Nephron progenitor cell (in vitro differentiated cells): ENCODE measurements at places on chromosomes 13 and 19.
A peak's percentile ranks its signal among the peaks of the same experiment; 100 is the strongest.

DNA sequence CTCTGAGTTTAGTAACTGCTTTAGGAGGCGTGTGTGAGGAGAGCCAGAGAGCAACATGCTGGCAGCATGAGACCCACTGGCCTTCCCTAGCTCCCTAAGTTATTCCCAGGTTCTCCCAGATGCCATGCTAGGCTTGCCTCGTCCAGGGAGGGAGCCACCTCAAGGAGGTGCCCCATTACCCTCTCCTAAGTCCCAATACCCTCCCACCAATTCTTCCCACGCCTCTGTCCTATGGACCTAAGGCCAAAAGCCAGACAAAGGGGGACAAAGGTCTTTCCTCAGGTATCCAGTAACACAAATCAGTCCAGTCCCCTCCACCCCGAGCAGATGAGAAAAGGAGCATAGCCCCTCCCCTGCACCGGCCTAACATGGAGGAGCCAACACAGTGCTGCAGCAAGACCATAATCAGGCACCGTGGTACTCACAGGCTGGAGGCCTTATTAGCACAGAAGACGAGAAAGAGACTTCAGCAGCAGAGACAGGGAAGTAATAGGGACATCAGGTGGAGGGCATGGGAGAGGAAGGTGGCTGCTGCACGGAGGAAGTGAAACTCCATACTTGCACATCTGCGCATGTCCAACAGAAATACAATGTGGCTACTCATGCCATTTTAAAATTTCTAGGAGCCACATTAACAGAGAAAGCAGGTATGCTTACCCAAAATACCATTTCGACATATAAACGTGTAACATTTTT is 46.3 kb downstream of the BRD4 start:
- no peak for DNase-seq

- DNase-seq = no peak
Measured at GRCh38 chr19:3073931-3074595, 11.8 kb upstream of the TLE5 start.

GRCh38 chr13:97249796-97250495 is 27.8 kb downstream of the MBNL2 start:
- DNase-seq = no peak

DNA sequence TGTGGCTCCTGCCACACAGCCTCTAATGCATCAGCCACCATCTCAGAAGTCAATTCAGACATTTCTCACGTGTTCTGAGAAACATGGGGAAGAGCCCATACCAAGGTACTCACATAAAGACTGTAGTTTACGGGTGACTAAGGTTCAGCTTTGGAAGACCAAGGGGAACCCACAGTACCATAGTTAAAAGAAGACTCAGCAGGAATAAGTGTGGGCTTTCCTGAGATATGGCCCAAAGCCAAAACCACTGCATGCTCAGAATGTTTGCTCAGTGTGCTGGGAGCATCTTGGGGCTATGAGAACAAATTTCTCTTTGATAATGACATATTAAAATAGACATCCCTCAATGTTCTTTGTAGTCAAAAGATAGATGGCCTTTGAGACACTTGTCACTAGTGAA is 283.8 kb downstream of the DCT start:
- no peak for DNase-seq

DNA sequence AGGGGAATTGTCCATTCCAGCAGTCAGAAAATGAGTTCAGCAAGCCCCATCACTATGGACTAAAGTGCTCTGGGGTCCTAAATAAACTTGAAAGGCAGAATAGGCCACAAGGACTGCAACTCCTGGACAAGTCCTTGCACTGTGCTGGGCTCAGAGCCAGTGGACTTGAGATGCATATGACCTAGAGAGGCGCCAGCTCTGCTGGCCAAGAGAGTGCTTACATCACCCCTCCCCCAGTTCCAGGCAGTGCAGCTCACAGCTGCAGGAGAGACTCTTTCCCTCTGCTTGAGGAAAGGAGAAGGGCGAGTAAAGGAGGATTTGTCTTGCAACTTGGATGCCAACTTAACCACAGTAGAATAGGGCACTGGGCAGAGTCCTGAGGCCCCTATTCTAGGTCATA is 109.5 kb upstream of the WASF3 start:
- no peak for DNase-seq

DNA sequence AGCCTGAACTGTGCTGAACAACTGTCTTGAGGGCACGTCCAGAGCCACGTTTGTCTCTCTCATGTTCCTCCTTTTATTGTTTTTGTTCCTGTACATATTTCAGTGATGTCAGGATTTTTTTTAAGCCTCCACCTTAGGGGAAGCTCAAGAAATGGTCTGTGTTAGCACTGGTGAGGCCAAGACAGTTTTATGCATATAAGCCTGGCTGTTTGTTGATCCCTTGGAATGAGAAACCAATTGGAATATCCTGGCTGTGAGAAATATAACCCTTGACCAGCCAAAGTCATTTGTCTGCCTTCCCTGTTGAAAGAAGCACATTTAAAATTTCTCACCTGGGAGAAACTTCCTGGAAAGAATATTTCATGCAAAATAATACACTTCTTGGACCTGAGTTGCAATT is 115.8 kb downstream of the DNAJC15 start:
- DNase-seq = no peak

DNA sequence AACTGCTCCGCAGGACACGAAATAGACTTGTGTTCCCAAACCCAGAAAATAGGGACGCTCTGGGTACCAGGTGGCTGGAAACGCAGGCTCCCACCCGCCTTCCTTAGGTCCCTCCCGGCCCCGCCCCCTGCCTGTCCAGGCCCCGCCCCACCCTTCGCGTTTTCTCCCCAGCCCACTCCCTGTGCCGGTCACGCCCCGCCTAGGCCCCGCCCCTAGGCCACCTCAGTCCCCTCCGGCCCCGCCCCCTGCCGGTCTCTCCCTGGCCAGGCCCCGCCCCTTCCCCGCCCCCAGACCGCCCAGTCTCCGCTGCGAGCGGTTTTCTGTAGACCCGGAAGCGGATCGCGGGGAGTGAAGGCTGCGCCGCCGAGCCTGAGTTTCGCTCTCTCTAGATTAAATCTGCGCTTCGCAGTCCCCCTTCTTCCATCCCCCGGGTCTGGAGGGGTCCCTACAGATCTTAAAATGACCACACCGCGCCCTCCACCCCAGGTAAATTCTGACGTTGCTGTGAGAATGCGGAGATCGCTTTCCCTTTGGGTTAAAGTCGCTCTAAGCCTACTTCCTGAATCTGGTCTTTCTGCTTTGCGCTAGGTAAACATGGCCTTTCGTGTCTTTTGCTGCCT is 3.7 kb upstream of the ZNF665 start:
- peak; percentile 100 for DNase-seq

DNA sequence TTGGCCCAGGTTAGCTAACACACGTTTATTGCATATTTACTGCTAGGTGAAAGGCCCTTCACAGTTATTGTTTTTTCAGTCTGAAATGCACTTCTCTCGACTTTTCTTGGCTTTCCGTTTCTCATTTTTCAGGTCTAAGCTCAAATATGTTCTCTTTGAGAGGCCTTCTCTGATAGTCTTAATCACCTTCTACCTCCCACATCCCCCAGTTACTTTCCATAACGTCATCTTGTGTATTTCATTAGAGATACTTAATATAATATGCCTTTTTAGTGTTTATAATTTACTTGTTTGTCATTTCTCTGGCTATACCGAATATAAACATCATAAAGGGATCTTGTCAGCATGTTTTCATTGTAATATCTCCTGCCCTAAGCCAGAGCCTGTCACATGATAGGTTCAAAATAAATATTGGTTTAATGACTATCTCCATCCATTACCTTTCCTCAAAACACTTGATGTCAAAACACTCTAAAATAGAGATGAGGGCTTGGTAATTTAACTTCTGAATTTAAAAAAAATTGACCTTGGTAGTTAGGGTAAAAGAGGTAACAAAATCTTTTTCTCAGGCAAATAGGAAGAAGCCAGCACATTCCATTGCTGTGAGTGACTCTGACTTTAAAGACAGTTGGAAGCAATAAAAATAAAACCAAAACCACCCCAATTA is 168.6 kb upstream of the RFC3 start:
- DNase-seq = no peak

DNA sequence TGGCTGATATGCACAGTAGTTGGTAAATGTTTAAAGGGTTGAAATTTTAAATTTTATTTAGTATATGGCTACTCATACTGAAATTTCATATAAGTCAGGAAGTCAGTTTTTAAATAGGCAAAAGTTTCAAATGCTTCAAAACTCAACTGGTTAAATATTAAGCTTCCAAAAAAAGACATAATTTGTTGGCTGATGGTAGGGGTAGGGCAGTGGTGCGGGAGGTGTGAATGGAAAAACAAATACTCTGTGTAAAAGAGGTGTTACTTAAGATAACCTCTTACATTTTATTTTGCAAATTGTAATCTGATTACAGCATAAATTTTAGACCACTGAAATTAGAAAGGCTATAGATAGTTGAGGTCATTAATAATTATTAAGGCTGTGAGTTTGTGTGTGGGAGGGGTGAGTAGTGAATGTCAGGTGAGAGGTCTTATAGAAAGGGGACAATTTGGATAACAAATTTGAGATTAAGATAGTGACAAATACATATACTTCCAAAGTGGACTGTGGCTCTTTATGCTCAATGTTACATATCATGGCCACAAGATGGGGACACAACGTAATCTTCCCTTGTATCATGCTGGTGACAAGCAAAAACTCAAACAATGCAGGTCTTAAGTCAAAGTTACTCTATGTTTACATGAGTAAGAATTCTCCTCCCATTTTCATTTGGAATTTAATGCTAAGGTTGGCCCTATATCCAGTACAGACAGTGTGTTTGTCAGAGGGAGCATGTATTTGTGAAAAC is 36.6 kb upstream of the OXGR1 start:
- DNase-seq = no peak

- peak; percentile 58 for DNase-seq
Measured at GRCh38 chr19:39590265-39590664, 12.1 kb upstream of the LGALS13 start.

GRCh38 chr13:113400621-113401451 is 36.9 kb upstream of the GRTP1 start:
- DNase-seq = no peak

DNA sequence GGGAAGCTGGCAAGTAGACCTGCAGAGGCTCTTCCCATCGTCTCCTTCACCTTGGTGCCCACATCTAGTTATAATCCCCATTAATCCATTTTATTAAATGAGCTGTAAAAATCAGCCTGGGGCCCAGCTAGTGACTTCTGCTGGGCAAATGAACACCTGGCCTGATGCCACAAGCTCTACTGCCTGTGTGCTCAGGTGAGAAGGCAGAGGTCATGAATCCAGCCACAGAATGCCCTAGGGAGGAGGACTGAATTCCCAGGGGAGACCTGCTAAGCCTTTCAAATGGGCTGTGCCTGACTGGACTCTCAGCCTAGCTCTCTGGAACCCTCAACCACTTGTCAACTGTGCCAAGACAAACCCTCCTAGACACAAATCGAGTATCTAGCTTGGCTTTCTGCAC is 74.0 kb downstream of the PDS5B start:
- DNase-seq = no peak

DNA sequence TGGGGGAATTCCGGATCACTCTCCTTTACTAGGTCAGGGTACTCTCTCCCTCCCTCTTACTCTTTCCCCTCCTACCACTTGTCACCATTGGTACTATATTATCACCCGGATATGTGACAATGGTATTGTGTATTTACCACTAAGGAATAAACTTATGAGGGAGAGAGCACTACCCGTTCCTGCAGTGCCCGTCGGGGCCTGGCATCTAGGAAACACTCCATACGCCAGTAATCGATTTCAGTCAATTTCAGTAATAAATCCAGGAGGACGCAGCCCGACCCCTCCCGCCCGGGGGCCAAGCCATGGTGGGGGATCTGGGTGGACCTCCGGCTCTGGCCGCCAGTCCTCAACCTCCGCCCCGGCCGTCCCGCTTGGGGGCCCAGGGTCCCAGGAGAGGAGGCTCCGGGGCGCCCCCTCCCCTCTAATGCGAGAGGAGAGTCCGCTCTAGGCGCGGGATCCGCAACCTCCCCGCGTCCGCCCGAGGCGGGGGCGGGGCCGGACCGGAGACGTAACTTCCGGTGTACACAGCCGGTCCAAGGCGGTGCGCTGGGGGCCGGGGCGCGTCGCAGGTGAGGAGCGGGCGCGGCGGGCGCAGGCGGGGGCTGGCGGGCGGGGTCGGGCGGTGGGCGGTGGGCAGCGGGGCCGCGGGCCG is at the start of gene GARRE1:
TSS of gene GARRE1 (plus strand) at position 509 of the 652 bp plus-strand sequence. CDS start 45,920 bp downstream, outside the sequence.
- DNase-seq = peak; percentile 94

DNA sequence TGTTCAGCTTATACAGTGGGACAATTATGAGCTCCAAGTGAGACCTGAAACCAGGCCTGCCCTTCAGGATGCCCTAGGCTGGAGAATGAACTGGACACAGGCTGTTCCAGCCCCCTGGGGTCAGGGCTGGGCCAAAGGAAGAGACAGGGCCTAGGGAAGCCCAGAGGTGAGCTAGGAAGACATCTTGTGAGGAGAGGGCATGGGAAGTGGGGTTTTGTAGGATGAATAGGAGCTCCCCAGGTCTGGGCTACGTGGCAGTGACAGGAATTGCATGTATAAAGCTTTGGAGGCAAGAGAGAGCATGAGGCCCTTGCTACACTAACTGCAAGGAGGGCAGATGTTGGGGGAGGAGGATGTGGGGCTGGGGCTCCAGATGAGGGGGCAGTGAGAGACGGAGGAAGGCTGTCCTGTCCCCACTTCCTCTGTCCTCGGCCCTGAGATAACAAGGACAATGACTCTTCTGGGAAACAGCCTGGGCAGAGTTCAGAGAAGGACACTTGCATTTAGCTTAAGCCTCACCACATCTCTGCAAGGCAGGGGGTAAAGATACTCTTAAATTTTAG is 1.5 kb upstream of the TBXA2R start:
- no peak for DNase-seq

DNA sequence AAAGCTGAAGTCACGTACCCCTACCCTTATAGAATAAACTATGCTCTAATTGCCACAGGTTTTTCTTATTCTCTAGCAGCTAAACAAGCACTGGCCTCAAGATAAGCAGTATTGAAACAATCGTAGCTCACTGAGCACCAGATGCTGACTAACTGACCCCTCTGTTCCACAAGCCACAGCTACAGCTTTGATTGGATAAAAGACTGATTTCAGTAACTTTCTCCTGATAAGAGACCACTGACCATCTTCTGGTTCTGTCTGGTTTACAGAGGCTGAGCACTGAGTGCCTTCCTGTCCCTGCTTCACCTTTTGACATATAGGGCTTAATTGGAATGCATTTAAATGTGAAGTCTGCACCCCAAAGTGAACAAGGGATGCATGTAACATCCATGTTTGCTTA is 8.4 kb upstream of the RAP2A start:
- no peak for DNase-seq

- DNase-seq = no peak
Measured at GRCh38 chr19:8504171-8504570, 1.7 kb upstream of the PRAM1 start.

DNA sequence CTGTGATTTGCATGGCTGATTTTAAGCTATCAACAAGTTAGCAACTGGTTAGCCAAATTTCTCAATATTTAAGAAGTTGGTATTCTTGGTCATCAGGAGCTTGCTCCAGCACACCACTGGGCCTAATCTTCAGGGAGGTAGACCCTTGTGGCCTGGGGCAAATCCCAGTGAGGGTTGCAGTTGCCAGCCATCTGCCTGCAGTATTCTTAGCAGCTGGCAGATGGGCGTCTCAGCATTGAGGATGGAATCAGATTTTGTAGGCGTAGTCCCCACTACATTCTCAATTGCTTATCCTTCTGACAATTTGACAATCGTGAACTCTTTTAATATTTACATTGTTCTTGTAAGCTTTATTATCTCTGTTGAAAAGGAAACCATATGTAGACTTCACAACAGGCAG is 1266.2 kb downstream of the SLITRK5 start:
- DNase-seq = no peak
